ENCODE measurements at places on chromosomes 1 and 21. TPM values are rescaled to one million over a fixed set of nuclear protein-coding genes. Genes with fewer than 3 reads are reported as not detected.

MMP23B gene
- total RNA-seq, result 5.9 TPM

DCST1 gene
- not detected for total RNA-seq

C1orf167 gene
- 0.28 TPM for total RNA-seq

TMEM200B gene
- 0.33 TPM for total RNA-seq

ASCL5 gene
- 5.2 TPM for total RNA-seq

NBPF20 gene
- 6.4 TPM for total RNA-seq

ADGRB2 gene
- 27.5 TPM for total RNA-seq

RHEX gene
- total RNA-seq, result not detected

RBM11 gene
- total RNA-seq, result 5.8 TPM

IL12RB2 gene
- total RNA-seq, result 0.36 TPM

SYNC gene
- 9.1 TPM for total RNA-seq

XCL2 gene
- not detected for total RNA-seq

PTAFR gene
- not detected for total RNA-seq

LRRC8D gene
- 62.0 TPM for total RNA-seq

SELE gene
- total RNA-seq, result not detected

EDN2 gene
- total RNA-seq, result 0.81 TPM

PTGS2 gene
- 0.54 TPM for total RNA-seq

PCP4L1 gene
- 0.45 TPM for total RNA-seq

UBXN10 gene
- total RNA-seq, result 1.7 TPM

SLC44A5 gene
- total RNA-seq, result not detected

HES3 gene
- total RNA-seq, result 1.6 TPM

RGS16 gene
- 4.4 TPM for total RNA-seq

CLDN17 gene
- total RNA-seq, result not detected

FCGR1A gene
- 3.2 TPM for total RNA-seq

DIRAS3 gene
- total RNA-seq, result 3.2 TPM

NPPA gene
- total RNA-seq, result 0.32 TPM

TMCC2 gene
- total RNA-seq, result 24.3 TPM

MTARC1 gene
- not detected for total RNA-seq

ERRFI1 gene
- 68.5 TPM for total RNA-seq

SELP gene
- not detected for total RNA-seq

ADGRL2 gene
- total RNA-seq, result 93.9 TPM

FAM43B gene
- total RNA-seq, result not detected

PODN gene
- 2.7 TPM for total RNA-seq

GPR37L1 gene
- total RNA-seq, result 0.42 TPM

CAPN8 gene
- not detected for total RNA-seq

PLEKHO1 gene
- 66.1 TPM for total RNA-seq

ATAD3A gene
- 65.2 TPM for total RNA-seq

S100A7 gene
- not detected for total RNA-seq

SYT6 gene
- 11.1 TPM for total RNA-seq

SESN2 gene
- total RNA-seq, result 17.5 TPM

BSND gene
- total RNA-seq, result 0.38 TPM

KCNQ4 gene
- 0.11 TPM for total RNA-seq

OR6N1 gene
- 0.18 TPM for total RNA-seq

FAM131C gene
- total RNA-seq, result not detected

FLG gene
- total RNA-seq, result 0.14 TPM

IGSF3 gene
- total RNA-seq, result 31.5 TPM

MACO1 gene
- 15.1 TPM for total RNA-seq

LRRC41 gene
- 85.0 TPM for total RNA-seq

Measured in motor neuron (in vitro differentiated cells).